ENCODE measurements at places on chromosomes 3 and 15. TPM values are rescaled to one million over a fixed set of nuclear protein-coding genes. Genes with fewer than 3 reads are reported as not detected.

Gene GOLGA6A
- total RNA-seq, result not detected

Gene SQOR
- 29.4 TPM for total RNA-seq

Gene ANXA2
- total RNA-seq, result 733 TPM

Gene RSL24D1
- 50.1 TPM for total RNA-seq

DNA sequence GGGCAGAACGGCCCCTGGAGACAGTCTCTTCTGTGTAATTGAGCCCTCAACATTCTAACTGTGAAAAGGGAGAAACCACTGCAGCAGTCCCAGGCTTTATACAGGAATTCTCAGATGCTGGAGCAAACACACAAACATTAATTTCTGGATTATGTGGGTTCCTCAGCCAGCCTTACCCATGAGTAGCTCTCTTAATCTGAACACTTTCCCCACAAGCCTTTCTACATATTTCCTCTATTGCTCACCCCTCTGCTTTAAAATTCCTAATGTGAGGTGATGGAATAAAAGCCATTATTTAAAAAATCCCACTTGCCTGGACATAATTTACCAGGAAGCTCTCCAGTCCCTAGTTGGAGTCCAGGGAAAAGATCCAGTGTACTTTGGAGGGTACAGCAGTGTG, 139.0 kb downstream of the CTNNB1 start:
- DNase-seq, result no peak

GRCh38 chr3:150555859-150556436, 9.4 kb downstream of the EIF2A start:
- DNase-seq, result no peak

- DNase-seq, result no peak
Measured at GRCh38 chr3:78186404-78186803, 1146.5 kb downstream of the ROBO2 start.

DNA sequence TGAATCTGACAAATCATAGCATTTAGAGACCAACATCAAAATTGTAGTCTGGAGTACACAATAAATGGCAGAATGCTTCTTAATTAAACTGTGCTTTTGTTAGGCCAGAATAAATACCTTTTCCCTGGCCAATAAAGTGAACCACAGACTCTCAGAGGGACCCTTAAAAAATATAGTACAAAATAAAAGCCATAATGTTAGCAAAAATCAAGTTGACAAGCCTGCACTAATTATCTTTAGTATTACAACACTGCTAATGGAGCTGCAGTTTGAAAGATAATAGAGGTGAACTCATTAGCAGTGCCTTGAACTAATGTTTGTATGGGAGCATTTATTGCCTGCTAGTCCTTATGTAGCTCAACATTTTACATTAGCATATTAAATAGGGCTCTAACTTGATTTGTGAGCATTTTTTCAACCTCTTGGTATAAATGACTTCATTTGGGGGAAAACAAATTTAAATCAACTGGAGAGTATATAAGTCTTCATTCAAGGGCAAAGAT, 801.3 kb downstream of the EPHA3 start:
- DNase-seq, result no peak

- DNase-seq, result peak; percentile 81
Measured at GRCh38 chr3:14439501-14440167, 37.2 kb downstream of the SLC6A6 start.

DNA sequence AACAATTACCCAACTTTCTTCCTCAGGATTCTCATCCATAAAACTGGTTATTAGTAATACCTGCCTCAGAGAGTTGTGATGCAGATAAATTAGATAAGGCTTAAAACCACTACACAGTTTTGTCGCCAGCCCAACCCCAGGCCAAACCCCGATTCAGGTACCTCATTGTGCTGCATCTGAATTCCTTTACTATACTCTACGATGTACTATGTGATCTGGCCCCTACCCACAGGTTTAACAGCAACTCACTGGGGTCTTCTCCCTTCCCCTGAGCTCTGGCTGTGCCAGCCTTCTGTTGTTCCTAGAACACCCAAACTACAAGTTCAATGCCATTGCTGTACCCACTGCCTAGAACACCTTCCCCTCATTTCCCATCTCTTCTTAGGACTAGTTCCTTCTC, 64.6 kb downstream of the MYO5A start:
- no peak for DNase-seq

DNA sequence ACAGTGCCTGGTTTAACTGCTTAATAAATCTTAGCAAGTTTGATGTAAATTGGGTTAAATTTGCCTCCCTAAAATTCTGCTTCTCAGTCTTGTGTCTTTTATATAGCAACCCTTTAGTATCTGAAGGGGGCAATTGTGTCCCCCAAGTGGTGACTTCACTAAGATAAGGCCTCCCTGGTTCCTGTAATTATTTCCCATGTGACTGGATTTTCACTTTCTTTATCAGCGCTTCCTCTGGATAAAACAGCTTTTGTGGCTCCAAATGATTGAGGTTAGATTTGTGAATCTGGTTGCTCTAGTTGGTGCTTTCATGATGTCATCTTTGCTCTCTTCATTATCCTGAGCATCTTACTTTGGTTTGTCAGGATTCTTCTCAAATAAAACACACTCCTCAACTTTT, 334.3 kb upstream of the CTDSPL start:
- no peak for DNase-seq

GRCh38 chr3:188358787-188359493, 205.0 kb downstream of the LPP start:
- no peak for DNase-seq

DNA sequence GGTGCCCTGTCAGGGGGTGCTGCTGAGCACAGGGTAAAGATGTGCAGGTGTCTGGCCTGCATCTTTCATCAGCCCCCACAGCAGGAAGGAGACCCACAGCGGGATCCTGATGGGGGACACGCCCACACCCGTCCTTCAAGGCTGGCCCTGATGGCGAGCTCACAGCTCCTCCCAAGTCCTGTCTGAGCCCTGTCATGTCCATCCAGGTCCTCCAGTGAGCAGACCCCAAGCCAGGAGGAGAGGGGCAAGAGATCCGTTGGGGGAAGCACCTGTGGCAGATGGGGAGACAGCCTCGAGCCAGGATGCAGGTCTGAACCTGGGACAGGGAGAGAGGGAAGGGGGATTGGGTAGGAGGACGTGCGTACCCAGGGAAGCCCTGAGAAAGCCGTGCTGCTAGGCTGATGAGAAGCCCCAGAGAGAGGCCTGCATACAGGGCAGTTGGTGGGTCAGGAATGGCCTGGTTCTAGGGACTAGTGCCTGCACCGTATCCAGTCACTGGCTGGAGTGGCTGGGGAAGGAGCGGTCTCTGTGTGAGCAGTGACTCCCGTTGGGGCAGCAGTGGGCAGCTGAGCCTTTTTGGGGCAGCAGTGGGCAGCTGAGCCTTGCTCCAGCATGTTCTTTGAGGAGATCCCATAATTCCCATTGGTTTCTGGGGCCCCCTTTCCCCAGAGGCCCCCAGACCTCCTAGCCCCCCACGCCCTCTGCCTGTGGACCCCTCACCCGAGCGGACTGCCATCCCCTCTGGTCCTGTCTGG, 133.3 kb upstream of the MEF2A start:
- no peak for DNase-seq

- DNase-seq, result no peak
Measured at GRCh38 chr15:24269166-24269571, 406.4 kb upstream of the NPAP1 start.

DNA sequence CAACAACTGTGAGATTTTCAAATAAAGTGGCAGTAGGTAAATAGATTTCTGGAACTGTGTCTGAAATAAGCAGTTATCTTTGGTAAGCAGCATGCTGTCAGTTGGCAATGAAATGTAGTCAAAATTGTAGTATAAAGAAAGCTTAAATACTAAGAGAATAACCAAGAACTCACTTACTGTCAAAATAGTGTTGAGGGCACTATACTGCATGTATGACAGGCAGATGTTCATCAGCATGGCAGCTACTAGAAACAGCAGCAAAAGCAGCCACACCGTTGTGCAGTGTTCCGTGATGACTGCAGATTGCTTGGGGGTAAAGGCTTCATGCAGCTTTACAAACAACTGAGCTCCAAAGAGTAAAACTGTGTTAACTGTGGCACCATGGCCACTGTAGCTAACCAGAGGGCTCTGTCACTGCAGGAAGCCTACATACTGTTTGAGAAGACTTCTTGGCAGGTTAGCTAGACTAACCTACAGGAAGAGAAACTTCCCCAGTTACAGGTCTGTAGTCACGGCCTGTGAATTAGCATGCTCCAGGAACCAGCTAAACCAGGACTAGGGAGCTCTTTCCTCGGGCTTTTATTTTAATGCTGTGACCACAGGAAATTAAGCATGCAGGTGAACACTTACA, 459.7 kb downstream of the TBL1XR1 start:
- DNase-seq, result no peak

GRCh38 chr3:104947943-104948342, 418.8 kb upstream of the ALCAM start:
- DNase-seq, result no peak

GRCh38 chr15:59137566-59137965, 32.6 kb downstream of the CCNB2 start:
- no peak for DNase-seq

GRCh38 chr3:173548261-173548660, 150.7 kb downstream of the NLGN1 start:
- DNase-seq, result no peak

GRCh38 chr3:127746400-127747057, 73.8 kb downstream of the ABTB1 start:
- peak; percentile 62 for DNase-seq

Data from mucosa of gallbladder (tissue), 1 donor.